Pancreas (tissue), 10 donors: ENCODE measurements at places on chromosomes 2 and 18.
A peak's percentile ranks its signal among the peaks of the same experiment; 100 is the strongest.

- peak; percentile 68 for DNase-seq
Measured at GRCh38 chr2:55364189-55365055, 55.2 kb downstream of the CCDC88A start.

- DNase-seq: no peak
Measured at GRCh38 chr2:147275943-147276342, 568.9 kb upstream of the ACVR2A start.

DNA sequence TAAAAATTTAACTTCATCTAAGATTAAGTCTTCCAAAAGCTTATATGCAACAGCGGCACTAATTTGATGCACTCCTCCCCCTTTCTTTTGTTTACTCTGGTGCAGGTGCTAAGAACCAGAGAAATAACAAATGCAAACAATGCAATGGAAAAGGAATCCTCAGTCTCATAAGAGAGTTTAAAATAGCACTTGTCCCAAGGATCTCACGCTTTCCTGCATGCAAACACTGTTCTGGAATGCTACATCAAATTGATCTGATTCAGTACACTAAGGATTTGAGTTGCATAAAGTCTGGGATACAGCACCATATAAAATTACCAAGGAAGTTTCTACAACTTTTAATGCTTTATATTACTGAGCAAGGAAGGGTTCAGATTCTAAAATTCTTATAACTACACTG lies 50.5 kb downstream of the SEPTIN10 start:
- no peak for DNase-seq

- no peak for DNase-seq
Measured at GRCh38 chr2:54483426-54483825, 27.3 kb downstream of the SPTBN1 start.

- DNase-seq: no peak
Measured at GRCh38 chr18:74609535-74609934, 11.9 kb downstream of the ZNF407 start.

GRCh38 chr2:232482301-232483238 lies 5.1 kb downstream of the ECEL1 start:
- no peak for DNase-seq

- DNase-seq: no peak
Measured at GRCh38 chr2:15263976-15264685, 297.0 kb downstream of the NBAS start.

- peak; percentile 37 for DNase-seq
Measured at GRCh38 chr18:48475635-48476549, 62.9 kb upstream of the CTIF start.

- DNase-seq: no peak
Measured at GRCh38 chr2:178514664-178515063, 34.4 kb downstream of the PLEKHA3 start.

GRCh38 chr2:205713086-205713485 lies 30.8 kb downstream of the NRP2 start:
- no peak for DNase-seq

DNA sequence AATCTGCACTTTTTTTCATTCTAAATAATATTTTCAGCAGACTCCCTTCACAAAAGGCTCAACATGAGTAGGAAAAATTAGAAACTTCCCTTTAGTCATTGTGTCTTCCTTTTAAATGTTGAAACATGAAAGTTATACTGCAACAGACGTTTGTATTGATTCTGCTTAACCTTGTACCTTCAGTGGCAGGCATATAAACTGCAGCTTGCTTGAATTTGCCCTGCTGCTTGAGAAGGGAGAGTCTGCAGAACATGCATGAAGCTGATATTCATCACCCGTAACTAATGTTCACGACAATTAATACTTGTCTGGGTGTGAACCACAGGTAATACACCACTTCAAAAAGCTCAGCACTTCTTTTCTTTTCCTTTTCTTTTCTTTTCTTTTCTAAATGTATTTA lies 294.7 kb upstream of the LRP1B start:
- no peak for DNase-seq
